Activated T-helper 17 cell treated with anti-CD3 and anti-CD28 coated beads, Interleukin-2, amount 50 U/mL, for 72 hours (primary cell): ENCODE measurements at places on chromosomes 5 and 9.

DNA sequence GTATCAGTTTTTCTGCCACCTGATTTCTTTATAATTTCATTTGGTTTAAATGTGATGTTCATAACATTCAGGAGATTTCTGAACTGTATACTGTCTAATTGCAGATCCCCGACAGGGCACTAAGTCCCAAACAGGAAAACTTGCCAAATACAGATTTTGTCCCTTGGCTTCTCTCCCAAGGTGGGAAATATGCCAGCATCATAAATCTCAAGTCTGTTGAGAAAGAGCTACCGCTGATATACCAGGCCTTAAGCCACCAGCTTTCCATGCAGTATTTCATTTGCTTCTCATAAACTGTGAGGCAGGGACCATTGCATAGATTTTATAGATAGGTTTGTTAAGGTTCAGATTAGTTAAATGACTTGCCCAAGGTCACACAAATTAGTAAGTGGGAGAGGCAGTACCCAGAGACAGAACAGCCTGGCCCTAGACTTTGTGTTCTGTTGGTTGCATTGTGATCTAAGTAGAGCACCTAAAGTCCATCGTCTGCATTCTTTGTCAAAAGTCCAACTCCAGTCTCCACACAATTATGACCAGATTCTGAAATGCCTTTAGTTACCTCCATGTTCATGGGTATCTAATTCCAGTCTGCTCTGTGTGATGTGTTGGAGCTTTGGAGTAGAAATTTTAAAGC, 16.2 kb downstream of the GPR21 start:
- no peak for ATAC-seq

GRCh38 chr5:156363861-156364260, 36.9 kb downstream of the SGCD start:
- ATAC-seq, result no peak

DNA sequence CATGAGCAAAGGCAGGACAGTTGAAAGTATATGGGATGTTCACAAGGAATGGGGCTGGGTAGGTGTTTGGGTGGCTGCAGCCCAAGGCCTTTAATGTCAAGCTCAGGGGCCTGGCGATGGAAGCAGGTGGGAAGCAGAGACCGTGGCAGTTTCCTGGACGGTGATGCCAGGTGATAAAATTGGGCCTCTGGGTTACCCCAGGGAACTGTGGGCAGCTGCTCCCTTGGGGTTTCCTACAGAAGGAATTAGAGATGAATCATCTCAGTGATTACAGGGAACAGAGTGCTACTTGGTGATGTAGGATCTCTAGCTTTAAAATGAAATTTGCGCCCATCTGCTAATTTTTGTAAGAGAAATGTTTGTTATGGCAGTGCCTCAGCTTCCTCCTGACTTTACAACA, 39.2 kb downstream of the TSTD2 start:
- no peak for ATAC-seq

GRCh38 chr5:71695071-71695470, 24.0 kb upstream of the CARTPT start:
- no peak for ATAC-seq

DNA sequence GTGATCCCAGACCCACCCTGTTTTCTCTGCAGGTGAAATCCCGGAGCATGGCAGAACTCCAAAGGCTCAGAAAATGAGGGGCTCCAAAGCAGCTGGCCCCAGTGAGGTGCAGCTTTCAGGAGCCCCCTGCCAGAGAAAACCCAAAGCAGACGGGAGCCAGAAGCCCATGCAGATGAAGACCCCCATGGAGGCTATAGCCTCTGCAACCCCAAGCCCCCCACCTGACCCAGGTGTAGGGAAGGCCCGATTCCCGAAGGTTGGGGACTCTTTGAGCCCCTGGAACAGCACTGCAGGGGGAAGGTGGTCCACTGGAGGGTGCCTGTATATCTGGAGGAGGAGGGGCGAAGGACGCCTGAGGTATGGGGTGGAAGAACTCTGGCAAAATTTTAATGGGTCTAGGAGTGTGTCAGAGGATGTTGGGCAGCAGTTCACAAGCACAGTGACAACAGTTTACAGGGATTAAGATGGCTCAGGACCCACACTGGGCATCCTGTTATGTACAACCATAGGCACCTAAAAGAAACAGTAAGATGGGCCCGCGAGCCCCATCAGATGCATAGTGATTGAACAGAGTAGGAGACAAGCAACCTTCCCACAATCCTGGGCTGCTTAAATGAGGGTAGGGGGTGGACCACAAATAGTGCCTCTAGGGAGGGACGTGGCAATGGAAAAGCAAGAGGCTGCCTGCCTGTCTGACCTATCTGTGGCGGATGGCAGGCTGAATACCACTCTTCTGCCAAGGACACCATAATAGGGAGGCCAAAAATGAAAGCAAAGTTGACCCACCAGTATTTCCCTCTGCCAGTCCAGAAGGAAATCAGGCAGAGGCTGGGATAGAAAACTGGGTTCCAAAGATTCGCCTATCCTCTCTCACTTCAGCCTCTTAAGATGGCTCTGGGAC, 16.4 kb upstream of the ANXA6 start:
- ATAC-seq, result no peak

DNA sequence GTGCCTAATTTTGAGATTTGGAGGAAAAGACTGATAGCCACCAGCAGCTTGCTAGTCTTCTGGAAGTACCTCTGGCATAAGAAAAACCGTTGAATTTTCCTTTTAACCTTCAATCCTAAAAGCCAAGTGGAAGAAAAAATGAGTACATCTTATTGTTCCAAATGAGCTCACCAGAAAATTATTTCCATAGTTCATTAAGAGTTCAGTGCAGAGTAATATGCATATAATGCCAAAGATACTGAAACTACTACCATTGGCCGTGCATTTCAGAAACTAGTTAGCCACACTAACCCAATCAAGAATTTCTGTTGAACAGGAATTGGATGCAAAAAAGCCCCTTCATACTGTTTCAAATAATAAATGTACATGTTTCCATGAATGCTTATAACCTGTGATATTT, 607.9 kb downstream of the KCTD16 start:
- no peak for ATAC-seq

DNA sequence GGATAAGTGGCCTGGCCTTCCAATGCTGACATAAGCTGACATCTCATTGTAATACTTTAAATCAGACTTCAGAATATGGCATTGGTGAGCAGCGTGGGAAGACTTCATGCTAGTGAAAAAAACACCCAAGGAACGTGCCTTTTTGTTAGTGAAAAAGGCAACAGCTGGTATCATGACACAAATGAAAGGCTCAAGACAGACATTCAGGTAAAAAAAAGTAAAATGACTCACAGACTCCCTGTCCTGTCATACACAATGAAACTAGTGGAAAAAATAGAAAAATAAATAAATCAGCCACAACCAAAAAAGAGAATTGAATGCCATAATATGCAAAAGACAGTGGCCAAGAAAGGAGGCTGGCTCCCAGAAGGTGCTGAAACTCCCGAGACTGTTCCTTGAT, 24.4 kb upstream of the PPP1R2B start:
- no peak for ATAC-seq

GRCh38 chr9:136343121-136343883, 16.0 kb downstream of the GPSM1 start:
- no peak for ATAC-seq

DNA sequence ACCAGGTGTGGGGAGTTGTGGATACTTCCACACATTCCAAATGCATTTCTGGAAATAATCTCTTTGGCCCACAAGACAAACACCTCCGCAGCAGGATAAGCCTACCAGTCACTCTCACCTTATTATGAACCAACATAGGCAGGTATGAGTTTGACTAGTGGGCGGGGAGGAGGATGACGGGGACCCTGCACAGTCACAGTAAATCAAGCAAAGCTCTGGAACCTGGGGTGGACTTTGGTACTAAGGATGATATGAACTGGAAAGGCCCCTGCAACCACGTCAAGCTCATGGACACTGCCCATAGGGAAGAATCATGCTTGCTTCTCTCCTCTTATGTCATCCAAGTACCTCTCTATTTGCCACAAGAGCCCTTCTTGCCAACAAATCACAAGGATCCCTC, 259.4 kb downstream of the HSPA4 start:
- no peak for ATAC-seq

GRCh38 chr9:108599571-108599970, 256.2 kb downstream of the ACTL7B start:
- ATAC-seq, result no peak

DNA sequence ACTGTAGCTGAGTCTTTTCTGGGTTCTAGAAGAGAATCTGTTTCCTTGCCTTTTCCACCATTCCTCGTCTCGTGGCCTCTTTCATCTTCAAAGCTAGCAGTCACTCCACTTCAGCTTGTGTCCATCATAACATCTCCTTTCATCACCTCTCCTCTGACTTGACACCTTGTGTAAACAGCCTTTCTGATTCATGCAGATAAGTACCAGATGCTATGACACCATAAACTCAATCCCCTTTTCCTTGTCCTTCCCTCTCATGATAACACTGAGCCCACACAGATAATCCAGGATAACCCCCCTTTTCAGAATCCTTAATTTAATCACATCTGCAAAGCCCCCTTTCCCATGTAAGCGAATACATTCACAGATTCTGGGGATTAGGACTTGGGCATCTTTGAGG, 95.5 kb downstream of the SNX24 start:
- ATAC-seq, result no peak

GRCh38 chr5:94911276-94911675, 292.8 kb downstream of the SLF1 start:
- ATAC-seq, result no peak

- no peak for ATAC-seq
Observed at GRCh38 chr5:3862906-3863305, 267.3 kb downstream of the IRX1 start.

- peak; percentile 61 for ATAC-seq
Observed at GRCh38 chr9:94870793-94871558, 144.5 kb downstream of the AOPEP start.

DNA sequence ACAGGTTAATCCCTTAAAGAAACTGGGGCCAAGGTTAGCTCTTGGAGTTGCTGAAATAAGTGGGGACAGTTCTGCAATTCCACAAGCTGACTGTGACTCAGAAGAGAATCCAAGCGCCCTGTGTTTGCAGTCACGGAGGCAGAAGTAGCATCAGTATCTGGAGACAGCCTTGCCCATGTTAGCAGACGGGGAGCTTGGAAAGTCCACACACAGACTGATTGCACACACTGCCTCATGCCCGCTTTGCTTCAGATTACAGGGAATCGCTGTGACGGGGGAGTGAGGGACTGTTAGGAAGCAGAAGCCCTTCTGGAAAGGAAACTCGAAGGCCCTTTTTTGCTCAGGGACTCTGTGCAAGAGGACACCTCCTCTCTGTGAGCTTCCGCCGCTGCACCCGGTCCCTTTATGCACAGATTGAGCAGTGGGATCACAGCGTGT, 30.9 kb upstream of the PPP1R26 start:
- no peak for ATAC-seq

- ATAC-seq, result no peak
Observed at GRCh38 chr5:76854644-76855043, 4.8 kb downstream of the S100Z start.

- ATAC-seq, result no peak
Observed at GRCh38 chr9:3992222-3992621, 307.6 kb downstream of the GLIS3 start.

DNA sequence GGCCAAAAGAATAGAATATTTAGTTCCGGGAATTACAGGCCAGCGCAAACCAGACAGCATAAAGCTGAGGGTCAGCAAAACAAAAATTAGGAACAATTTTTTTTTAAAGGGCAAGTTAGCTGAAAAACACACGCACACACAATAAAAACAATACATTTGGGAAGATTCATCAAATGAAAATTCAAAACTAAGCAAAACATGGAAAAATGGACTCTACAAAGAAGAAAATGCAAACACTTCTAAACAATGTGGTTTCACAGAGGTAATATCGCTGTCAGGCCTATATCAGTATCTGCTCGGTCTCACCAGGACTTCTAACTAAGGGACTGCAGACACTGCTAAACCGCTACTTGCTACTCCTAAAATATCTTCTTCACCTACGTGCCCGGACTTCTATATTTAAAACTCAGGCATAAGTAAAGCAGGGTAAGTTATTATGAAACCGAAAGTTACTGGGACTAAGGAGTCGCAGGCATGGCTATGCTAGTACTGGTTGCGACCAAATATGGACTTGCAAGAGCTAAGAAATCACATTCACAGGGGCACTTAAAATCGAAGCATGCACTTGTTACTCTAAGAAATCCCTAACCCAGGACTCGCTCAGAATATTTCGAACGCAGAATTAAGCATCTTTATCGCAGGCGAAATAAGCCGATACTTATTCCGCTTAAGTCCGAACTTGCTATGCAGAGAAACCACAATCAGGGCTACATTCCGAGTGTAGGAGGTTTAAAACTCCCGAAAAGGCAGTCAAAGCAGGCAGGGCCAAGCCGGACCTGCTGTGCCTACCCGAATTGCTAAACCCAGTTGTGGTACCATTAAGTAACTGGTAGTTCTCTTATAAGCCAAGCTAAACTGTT, 2.3 kb downstream of the ANXA2R start:
- ATAC-seq, result peak; percentile 31

- ATAC-seq, result no peak
Observed at GRCh38 chr5:13763719-13764118, 180.8 kb downstream of the DNAH5 start.

DNA sequence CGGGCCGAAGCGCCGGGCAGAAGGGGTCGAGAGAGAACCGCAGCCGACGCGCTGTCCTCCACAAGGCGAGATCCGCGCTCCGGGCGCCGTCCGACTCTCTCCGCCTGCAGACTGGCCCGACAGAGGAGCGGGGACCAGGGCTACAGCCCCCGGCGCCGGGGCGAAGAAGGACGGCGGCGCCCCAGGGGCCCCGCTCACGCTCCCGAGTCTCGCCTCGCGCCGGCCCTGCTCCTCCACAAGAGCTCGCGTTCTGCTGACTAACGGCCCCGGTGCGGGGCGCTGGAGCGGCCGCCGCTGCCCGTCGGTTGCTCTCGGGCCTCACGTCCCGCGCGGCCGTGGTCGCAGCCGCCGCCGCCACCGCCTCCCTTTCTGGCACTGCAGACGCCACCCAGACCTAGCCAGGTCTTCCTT, 338 bp downstream of the ABHD17B start:
- ATAC-seq, result no peak
